ENCODE measurements at places on chromosomes 3 and 15.

GRCh38 chr15:75167588-75168350, 33.9 kb upstream of the C15orf39 start:
- DNase-seq: no peak

DNA sequence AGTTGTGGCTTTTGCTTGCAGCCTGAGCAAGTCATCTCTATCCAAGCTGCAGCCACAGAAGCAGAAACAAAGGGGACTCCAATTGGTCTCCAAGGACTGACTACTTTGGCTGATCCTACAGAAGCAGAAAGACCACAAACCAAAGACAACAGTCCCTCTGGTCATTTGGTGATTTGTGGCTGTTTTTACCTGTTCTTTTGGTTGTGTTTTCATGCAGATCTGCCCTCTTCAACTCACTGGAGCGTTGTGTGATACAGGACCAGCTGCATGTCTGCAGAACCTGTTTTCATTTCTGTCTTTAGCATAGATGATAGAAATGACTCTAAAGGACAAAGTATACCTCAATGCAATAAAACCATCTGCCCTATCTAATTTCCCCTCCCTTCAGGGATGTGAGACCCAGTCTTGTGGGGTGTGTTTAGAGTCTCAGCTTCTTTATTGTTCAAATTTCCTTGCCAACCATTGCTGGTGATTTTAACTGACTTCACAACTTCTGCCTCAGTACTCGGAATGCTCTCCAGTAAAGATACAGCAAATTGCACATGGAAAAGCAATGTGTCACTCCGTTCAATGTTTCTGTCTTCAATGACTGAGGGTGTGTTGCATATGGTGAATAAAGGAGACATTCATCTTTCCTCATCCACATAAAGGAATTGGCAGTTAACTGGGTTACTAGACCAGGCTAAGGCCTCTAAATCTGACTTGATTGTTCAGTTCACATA, 48.9 kb upstream of the SLC7A14 start:
- no peak for DNase-seq

GRCh38 chr15:89926158-89926557, 13.4 kb upstream of the ARPIN start:
- DNase-seq: no peak

- no peak for DNase-seq
These were observed 34.2 kb downstream of the PRTG start for GRCh38 chr15:55708720-55709119.

DNA sequence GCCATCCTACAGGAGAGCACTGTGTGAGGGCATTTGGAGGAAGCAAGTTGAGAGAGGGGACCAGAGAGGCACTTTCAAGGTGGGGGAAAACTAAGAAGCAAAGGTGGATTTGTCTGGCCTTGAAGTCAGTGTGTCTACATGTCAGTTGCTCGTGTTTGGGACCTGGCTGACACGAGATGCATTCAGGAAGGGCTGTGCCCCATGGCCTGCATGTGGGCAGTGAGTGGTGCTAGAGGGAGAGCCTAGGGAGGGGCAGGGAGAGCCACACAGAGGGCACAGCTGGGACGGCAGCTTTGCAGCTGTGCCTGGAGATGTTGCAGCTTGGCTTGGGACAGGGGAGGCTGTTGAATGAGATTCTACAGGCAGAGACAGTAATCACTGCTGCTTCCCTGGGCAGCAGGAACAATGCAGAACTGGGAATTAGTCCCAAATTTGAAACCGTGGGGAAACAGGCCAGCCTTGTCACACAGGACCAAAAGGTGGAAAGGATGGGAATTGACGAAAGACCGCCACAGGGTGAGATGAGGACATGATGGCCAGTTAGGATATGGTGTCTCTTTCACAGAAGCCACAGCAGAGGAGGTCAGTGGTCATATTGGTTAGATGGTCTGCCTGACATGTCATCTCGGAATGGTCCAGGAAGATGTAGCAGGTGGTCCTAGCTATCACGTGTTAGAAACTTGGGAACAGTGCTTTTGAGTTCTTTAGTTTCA, 10.0 kb downstream of the SEC61A1 start:
- DNase-seq: no peak

GRCh38 chr3:12287727-12288181, 1.1 kb upstream of the PPARG start:
- no peak for DNase-seq

DNA sequence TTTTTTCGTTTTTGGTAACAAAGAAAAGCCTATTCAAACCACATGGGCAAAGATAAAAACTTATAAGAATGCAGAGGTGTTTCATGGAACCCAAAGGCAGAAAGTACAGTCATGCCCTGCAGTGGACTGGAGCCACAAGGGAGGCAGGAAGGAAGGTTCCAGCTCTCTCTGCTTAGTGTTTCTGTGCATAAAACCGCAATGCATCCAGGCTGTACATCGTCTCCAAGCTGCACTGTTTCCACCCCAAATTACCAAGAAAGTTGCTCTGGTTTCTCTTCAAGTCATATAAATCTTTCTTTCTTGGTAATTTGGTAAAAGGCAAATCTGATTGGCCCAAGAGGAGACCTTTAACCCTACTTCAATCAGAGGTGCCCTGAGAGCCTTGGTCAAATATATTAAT, 15.8 kb downstream of the TRAT1 start:
- no peak for DNase-seq

GRCh38 chr3:101036676-101037075, 43.5 kb upstream of the ABI3BP start:
- no peak for DNase-seq

- DNase-seq: no peak
These were observed 126.1 kb upstream of the ABHD17C start for GRCh38 chr15:80568876-80569605.

GRCh38 chr3:182650568-182651128, 142.7 kb upstream of the ATP11B start:
- no peak for DNase-seq

GRCh38 chr3:32195995-32196540, 42.4 kb upstream of the CMTM8 start:
- DNase-seq: no peak

DNA sequence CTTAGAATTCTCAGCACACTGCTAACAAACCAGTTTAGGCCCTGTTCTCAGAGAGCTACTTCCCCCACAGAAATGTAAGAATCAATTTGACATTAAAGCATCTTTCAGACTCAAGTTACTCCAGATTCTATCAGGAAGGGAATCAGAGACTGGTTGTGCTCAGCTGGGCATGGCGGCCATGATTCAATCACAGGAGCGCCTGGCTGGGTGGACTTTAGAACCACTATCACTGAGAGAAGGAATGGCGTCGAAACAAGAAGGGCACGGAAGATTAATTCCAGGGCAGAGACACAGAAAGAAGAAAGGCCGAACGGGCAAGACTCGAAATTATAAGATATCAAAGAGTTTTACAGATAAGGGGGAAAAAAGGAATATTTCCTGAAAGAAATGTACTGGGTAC, 6.2 kb downstream of the TNIK start:
- no peak for DNase-seq

GRCh38 chr3:127784283-127784682, 38.0 kb downstream of the MGLL start:
- no peak for DNase-seq

DNA sequence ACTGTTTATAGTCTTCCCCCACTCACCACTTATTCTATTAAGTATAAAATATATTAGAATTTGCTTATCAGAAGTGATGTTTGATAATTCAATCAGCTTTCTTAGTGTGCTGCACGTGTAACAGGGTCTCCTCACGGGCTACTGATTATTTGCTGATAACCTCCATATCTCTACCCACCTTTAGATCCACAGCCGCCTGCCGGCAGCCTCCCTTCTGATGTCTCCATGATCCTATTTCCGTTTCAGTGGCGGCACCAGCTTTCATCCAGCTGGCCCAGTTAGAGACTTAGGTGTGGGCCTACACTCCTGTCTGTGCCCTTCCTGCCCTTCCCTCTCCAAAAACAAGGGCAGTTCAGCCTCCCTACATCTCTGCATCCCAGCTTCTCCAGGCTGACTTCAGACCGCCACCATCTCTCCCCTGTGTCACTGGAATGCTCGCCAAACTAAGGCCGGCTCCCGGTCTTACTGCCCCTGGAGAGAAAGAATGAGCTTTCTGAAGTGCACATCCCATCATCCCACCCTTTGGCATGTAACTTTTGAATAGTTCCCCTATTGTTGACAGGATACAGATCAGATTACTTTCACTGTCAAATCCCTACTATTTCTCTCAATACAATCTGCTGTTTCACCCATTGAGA, 76.6 kb upstream of the PRTG start:
- no peak for DNase-seq

GRCh38 chr3:106068381-106068780, 199.6 kb upstream of the CBLB start:
- no peak for DNase-seq

GRCh38 chr15:70741677-70742293, 21.6 kb downstream of the UACA start:
- no peak for DNase-seq

- DNase-seq: no peak
These were observed 60.1 kb upstream of the DAZL start for GRCh38 chr3:16665282-16665741.

DNA sequence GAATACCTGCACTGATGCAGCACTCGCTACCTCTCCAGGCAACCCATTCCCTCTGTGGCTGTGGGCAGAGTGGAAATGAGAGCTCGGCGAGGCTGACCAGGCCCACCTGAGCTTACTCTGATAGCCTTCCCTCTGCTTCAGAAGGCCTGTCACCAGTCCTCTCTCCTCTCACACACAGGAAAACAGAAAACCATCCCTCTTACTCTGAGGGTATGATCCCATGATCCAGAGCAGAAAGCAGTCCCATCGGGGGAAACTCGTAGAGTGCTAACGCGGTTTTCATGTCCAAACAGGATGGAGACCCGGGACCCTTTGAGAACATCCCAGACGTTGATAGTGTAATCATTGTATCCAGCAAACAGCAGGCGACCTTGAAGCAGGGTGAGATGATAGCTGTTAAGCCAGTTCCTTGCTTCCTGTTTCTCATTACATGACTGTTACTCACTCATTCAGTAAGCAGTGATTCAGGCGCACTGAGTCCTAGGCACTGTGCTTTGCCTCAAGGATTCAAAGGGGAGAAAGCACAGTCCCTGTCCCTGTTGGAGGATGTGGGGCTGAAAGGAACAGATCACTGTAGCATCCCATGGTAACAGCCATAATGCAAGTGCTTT, 11.8 kb upstream of the BCL2L10 start:
- no peak for DNase-seq

DNA sequence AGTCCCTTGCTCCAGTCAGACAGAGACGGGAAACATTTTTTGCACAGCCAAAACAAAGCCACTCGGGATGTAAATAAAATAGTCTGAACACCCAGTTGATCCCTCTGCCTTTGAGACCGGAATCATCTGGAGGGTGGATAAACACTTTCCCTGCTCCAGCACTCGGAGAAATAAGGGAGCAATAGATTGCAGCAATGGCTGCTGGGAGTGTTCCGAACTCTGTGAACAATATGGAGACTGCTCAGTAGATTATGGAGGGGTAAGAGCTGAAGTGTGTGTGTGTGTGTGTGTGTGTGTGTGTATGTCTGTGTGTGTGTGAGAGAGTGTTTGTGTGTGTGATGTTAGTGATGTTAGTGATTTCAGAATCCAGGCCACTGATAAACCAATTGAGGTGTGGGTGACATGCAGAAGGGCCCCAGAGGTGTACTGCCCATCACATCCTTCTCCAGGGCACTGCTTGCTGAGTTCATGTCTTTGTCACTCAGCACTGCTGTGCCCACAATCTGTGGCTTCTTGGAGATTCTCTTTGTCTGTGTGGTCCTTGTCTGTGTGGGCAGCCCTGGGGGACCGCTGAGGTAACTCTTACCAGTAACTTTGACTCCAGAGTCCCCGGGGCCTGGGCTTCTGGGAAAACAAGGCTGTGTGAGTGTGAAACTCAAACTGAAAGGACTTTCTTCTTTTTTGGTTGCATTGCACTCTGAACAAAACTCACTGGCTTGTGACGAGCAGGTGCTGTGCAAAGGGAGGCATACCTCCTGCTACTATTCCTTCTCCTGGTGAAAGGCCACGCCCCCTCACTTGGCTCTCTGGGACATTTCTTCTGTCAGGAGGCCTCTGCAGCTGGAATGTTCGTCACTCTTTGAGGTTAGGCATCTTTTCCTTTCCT, 23.0 kb downstream of the CRYGS start:
- no peak for DNase-seq

- peak; percentile 9 for DNase-seq
These were observed 16.1 kb downstream of the POU1F1 start for GRCh38 chr3:87260270-87260669.

- no peak for DNase-seq
These were observed 5.9 kb downstream of the DPH3 start for GRCh38 chr3:16258866-16259265.

DNA sequence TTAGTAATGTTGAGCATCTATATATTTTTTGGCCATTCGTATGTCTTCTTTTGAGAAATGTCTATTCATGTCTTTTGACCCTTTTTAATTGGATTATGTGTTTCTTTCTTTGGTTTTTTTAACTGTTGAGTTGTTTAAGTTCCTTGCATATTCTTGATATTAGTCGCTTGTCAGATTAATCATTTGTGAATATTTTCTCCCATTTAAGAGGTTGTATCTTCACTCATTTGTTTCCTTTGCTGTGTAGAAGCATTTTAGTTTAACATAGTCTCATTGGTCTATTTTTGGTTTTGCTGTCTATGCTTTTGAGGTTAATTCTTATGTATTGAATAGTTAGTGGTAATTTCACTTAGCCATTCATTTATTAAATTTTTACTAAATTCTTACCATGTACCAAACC, 283.8 kb downstream of the ZPLD1 start:
- DNase-seq: no peak

DNA sequence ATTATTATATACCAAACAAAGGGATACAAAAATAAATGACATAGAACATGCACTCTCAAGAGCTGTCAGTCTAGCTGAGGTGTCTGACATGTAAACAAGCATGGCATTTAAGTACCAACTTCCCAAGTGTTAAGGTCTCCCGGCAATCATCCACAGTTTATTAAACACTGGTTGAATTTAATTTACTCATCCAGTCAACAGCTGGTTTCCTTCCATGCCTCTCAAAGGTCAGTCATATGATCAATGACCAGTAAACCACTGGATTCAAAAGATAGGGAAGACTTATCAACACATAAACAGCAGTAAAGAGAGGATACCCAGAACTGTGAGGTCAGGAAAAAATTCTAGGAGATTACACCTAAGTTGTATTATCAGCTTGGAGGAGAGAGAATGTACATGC, 80.4 kb downstream of the ADAM10 start:
- no peak for DNase-seq

- DNase-seq: peak; percentile 36
These were observed 672 bp downstream of the TFRC start for GRCh38 chr3:196081002-196081833.

DNA sequence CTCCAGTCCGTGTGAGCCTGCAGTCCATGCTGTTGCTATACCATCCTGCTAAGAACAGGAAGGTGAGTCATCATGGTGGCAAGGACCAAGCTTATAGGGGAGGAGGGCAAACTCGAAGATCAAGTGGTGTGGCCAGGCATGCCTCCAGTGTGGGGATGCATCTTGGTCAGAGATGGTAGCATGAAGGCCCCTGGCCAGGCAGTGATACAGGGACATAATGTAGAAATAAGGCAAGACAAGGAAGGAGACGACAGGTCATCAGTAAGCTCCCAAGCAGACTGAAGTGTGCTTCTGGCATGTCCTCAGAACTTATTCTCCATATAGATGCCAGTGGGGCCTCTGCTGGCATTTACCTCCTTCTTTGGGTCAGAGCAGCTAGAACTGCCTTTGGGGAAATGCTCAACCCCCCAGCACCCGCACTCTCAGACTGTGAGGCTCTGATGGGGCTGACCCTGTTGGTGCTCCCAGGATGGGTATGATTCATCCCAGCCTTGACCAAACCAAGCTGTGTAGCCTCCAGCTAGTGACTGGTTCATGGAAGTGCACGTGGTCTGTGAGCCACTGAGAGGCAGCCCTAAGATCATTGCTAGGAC, 52.5 kb upstream of the ATP2B2 start:
- no peak for DNase-seq

Data from right renal cortex interstitium (tissue), 3 donors.